ENCODE measurements at places on chromosomes 3 and 15. TPM values are rescaled to one million over a fixed set of nuclear protein-coding genes. Genes with fewer than 3 reads are reported as not detected.

GRCh38 chr3:186598794-186599141 lies 14.1 kb upstream of the AHSG start:
- H3K36me3 ChIP-seq: no peaks in the 10 kb centered on the region
- H3K4me1 ChIP-seq: no peaks in the 10 kb centered on the region
- H3K27me3 ChIP-seq: no peaks in the 10 kb centered on the region
- no peak overlapping the region for H3K4me3 ChIP-seq
- no peak overlapping the region for H3K27ac ChIP-seq
- DNase-seq: no peak

DNA sequence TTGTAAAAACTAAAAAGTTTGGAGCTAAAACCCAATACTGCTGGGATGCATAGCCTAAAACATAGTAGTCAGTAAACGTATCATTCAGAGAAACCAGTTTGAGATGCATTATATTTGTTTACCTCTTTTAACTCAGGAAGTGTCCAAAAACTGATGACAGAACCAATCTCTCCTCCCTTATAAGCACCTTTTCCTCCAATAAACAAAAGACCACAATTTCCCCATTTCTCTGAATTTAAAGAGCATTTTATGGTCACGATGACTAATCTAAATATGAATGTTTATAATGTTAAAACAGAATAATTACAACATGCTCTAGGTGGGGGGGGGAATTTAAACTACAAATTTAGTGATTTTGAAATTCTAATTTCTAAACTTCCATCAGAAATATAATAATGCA lies 58.5 kb downstream of the CEP63 start:
- H3K4me1 ChIP-seq: no peaks in the 10 kb centered on the region
- H3K27me3 ChIP-seq: no peaks in the 10 kb centered on the region
- H3K36me3 ChIP-seq: peaks cover 42% of the 10 kb centered on the region
- H3K4me3 ChIP-seq: no peak overlapping the region
- H3K27ac ChIP-seq: no peak overlapping the region
- DNase-seq: no peak

DNA sequence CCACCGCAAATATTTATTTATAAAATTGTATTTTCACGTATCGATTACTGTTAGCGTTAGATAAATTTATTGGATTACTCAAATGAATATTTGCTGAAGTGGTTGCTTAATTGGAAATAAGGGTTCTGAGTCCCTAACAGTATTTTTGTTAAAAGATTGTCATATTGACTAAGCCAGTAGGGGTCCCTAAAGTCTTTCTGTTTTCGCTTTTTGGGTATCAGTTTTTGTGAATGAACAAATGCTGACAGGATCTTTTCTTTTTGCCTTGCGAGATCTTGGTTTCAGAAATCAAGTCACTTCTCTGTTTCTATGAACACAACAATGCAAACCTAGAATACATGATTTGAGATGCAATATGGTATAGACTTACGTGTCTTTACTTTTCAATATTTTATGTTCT lies 7.1 kb downstream of the RAD51 start:
- H3K36me3 ChIP-seq: peaks cover 6% of the 10 kb centered on the region
- peak; percentile 36 for DNase-seq
- no peaks in the 10 kb centered on the region for H3K4me1 ChIP-seq
- no peak overlapping the region for H3K4me3 ChIP-seq
- H3K27me3 ChIP-seq: no peaks in the 10 kb centered on the region

- H3K27ac ChIP-seq: no peak overlapping the region
- H3K4me1 ChIP-seq: peaks cover 5% of the 10 kb centered on the region
- H3K27me3 ChIP-seq: no peaks in the 10 kb centered on the region
- no peak overlapping the region for H3K4me3 ChIP-seq
These were observed 95.1 kb downstream of the LRIG1 start for GRCh38 chr3:66405701-66406091.

Gene CFAP20DC
- polyA plus RNA-seq: 1.8 TPM

Gene UBXN7
- polyA plus RNA-seq: 6.4 TPM

DNA sequence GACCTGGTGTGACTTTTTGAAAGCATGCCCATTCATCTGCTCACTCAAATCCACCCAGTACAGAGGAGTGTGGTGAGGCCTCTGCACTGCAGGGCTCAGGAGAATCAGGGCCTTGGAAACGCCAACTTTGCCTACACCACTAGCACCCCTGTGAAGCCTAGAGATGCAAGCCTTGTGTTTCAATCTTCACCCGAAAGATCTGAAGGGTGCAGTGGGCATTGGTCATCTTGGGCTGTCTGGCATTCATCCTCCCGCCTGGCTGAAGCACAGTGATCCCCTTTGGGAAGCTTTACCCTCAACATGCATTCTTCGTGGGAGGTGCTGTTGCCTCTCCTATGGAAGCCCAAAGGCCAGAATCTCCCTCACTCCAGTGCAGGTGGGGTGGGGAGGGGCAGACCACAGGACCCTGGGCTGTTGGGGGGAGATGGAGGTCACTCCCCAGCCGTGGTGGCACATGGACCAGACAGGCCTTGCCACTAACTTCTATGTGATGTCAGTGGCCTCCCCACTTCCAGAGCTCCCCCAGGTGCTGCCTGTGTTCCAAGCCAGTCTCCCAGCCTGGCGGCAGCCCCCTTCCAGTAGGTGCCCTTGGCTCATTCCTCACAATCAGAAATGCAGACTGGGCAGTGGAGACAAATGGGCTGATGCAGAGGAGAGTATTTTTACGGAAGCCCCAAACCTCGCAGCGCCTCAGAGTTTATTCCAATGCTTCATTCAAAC lies 92.5 kb downstream of the ADAMTS17 start:
- no peak overlapping the region for H3K4me3 ChIP-seq
- DNase-seq: no peak
- no peak overlapping the region for H3K27ac ChIP-seq
- H3K4me1 ChIP-seq: no peaks in the 10 kb centered on the region

Gene LYZL4
- not detected for polyA plus RNA-seq
